ENCODE measurements at places on chromosomes 5 and 9. TPM values are rescaled to one million over a fixed set of nuclear protein-coding genes. Genes with fewer than 3 reads are reported as not detected.

TOR4A gene
- 8.8 TPM for total RNA-seq

- DNase-seq: no peak
Observed at GRCh38 chr9:26112724-26113123, 434.5 kb upstream of the TUSC1 start.

- DNase-seq: no peak
Observed at GRCh38 chr5:130237721-130238120, 333.5 kb downstream of the CHSY3 start.

SLC4A9 gene
- not detected for total RNA-seq

- no peak for DNase-seq
Observed at GRCh38 chr5:120388016-120388781, 75.9 kb upstream of the PRR16 start.

DNA sequence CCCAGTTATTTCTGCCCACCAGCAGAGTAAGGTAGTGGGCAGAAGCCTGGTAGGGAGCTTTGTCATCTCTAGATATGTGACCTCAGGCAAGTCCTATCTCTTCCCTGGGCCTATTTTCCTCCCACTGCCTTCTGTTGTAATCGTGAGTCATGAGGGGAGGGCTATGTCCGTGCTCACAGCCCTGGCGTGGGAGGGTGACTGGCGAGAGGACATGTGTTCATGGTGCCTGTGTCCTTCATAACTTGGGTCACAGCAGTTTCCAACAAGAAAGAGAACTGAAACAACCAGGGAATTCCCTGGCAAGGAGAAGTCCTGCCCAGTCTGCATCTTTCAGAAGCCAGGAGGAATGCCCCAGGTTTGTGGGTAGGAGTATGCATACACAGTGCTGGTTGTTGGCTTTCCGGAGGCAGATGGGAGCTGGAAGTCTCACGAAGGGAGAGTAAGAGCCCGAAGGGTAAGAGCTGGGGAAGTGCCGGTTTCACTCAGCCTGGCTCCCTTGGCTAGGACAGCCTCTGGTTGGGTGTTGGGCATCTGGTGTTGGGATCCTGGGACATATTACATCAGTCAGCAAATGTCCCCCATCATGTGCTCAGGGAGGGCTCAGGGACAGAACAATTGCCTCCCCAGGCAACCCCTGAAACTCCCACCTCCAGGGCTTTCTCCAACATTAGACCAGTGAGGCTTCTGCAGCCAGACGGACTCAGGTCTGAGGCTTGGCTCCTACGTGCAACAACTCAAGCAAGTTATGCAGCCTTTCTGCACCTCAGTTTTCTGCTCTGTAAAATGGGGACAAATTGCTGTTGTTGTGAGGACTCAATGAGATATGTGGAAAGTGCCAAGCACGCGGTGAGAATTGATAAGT lies 4.3 kb upstream of the TIFAB start:
- DNase-seq: no peak

PHF24 gene
- total RNA-seq: 0.09 TPM

DNA sequence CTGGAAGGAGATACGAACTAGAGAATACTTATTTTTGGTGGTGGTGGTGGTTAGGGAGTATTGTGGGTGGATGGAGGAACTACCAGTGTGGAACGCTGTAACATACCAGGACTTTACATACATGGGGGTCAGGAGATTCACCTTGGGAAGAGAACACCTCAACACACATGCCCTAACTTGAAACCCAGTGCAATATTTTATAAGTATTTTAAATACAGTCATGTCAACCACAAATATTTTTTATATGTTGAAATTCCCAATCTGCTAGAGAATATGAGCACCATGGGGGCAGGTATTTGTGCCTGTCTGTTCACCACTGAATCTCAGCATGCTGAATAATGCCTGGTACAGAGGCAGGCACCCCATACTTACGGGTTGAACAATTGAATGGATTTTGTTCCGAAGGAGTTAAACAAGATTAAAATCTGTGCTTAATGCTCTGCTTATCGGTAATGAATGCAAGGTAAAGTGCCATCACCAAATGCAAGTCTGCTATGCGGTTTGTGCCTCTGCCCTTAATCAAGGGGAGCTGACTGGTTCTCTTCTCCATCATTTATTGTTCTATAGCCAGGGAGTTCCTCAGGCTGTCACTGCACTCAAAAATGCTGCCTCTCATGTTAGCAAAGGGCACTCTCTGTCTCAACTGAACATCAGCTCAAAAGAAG lies 65.3 kb downstream of the RASEF start:
- no peak for DNase-seq

DCTN3 gene
- 136 TPM for total RNA-seq

RNF208 gene
- 2.7 TPM for total RNA-seq

ACSL6 gene
- total RNA-seq: 1.1 TPM

NEURL1B gene
- 18.7 TPM for total RNA-seq

DNA sequence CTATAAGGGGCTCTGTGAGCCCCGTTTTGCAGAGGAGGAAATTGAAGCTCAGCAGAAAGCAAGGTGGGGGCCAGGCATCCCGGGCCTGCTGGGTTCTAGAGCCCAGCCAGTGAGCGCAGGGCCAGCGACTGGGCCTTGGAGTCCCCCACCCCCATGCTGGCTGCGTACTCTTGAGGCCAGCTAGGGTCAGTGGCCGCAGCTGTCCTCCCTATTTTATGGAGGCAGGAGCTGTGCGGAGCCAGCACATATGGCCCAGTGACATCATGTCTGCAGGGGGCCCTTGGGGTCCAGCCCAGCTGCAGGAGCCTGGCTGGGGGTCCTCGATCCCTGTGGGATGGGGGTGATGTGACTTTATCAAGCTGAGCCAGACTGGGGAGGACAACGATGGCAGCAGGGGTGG lies 71.3 kb downstream of the HMCN2 start:
- no peak for DNase-seq

PCDHB3 gene
- total RNA-seq: 0.76 TPM
